ENCODE measurements at places on chromosomes 3 and 15. TPM values are rescaled to one million over a fixed set of nuclear protein-coding genes. Genes with fewer than 3 reads are reported as not detected.

Gene LRRC3B
- not detected for total RNA-seq

Gene GP9
- total RNA-seq, result not detected

Gene SPINK8
- not detected for total RNA-seq

Gene C3orf85
- not detected for total RNA-seq

Gene SHF
- total RNA-seq, result 2.5 TPM

Gene CA12
- 94.0 TPM for total RNA-seq

Measured in smooth muscle cell of trachea (primary cell).